Upper lobe of right lung (tissue), 1 donor: ENCODE measurements at places on chromosomes 1 and 21. TPM values are rescaled to one million over a fixed set of nuclear protein-coding genes. Genes with fewer than 3 reads are reported as not detected.

- H3K27me3 ChIP-seq = no peaks in the 10 kb centered on the region
- no peak overlapping the region for H3K4me3 ChIP-seq
- no peaks in the 10 kb centered on the region for H3K36me3 ChIP-seq
- no peaks in the 10 kb centered on the region for H3K4me1 ChIP-seq
These were observed 111.8 kb upstream of the USP25 start for GRCh38 chr21:15617964-15618363.

DNA sequence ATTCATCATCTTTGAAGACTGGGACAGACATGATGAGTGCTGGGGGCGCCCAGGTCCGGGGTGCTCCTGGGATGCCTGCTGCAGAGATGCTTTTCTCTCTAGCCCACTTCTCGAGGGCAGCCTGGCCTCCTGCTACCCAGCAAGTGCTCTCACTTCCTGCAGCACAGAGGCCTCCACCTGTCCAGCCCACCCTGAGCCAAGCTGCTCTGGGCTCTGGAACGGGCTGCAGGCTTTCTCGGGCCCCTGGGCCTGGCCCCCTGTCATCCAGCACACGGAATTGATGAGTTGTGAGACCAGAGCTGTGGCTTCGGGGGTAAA, 469.5 kb upstream of the VAMP3 start:
- no peaks in the 10 kb centered on the region for H3K4me1 ChIP-seq
- no peak overlapping the region for H3K27ac ChIP-seq
- no peaks in the 10 kb centered on the region for H3K36me3 ChIP-seq
- DNase-seq = no peak

- DNase-seq = no peak
- H3K27ac ChIP-seq = no peak overlapping the region
- no peaks in the 10 kb centered on the region for H3K27me3 ChIP-seq
- no peaks in the 10 kb centered on the region for H3K36me3 ChIP-seq
- no peak overlapping the region for H3K4me3 ChIP-seq
These were observed 330.4 kb downstream of the AJAP1 start for GRCh38 chr1:4984841-4985240.

DNA sequence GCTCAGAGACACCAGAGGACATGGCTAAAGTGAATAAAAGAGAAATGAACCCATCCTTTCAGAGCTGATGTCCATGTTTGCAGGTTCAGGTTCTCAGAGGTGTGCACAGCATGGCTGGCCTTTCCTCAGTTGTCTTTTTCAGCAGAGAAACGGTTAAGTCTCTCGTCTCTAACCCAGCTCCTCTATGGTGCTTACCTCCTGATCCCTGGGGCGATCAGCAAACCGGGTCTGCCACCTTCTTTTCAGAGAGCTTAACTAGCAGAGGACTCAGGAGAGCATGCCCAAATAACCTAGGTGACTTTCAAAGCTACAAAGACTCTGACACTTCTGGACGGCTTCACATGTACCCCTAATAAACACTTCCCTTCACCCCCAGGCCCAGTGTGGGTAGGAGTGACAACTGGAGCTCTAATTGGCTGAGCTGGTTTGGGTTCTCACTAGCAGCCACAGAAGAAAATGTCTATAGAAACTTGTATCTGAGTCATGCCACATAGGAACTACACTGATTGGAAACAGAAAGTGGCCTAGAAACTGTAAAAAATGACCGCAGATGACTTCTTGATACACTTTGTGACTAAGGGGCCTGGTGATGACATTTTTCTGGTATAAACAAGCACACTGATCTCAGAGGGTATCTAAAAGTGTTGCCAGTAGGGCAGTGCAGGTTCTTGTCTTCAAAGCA, at the start of gene AIM2:
Gene AIM2 (minus strand): TSS at position 329 of the 682 bp plus-strand sequence. CDS start 3,267 bp downstream, outside the sequence.
- no peak for DNase-seq
- no peaks in the 10 kb centered on the region for H3K36me3 ChIP-seq
- peak within 1 kb of the TSS; percentile 21 for H3K4me3 ChIP-seq
- no peaks in the 10 kb centered on the region for H3K27me3 ChIP-seq
- peak within 1 kb of the TSS; percentile 72 for H3K27ac ChIP-seq
- H3K4me1 ChIP-seq = no peaks in the 10 kb centered on the region

GRCh38 chr1:17264470-17264869, 15.6 kb downstream of the PADI3 start:
- H3K36me3 ChIP-seq = no peaks in the 10 kb centered on the region
- DNase-seq = no peak
- H3K27ac ChIP-seq = no peak overlapping the region
- no peak overlapping the region for H3K4me3 ChIP-seq
- peaks cover under 1% of the 10 kb centered on the region for H3K27me3 ChIP-seq

DNA sequence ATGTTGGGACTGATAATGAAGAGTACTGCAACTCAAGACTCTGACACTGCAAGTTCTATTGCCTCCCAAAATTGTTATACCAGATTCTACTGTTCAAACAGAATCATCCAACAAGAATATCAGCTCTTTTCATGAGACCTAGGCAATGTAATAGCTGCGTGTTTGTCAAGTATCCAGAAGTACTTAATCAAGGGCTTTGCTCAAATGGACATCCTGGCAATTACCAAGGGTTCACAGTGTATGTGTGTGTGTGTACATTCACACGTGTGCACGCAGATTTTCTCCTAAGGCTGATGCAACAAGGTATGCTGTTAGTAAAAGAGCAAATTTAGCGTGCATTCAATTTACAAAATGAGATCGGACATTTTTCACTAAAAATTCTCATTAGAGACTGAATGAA, 174.6 kb downstream of the GABPA start:
- H3K4me3 ChIP-seq = no peak overlapping the region
- no peaks in the 10 kb centered on the region for H3K27me3 ChIP-seq
- peaks cover 7% of the 10 kb centered on the region for H3K4me1 ChIP-seq
- no peak overlapping the region for H3K27ac ChIP-seq
- no peaks in the 10 kb centered on the region for H3K36me3 ChIP-seq

DNA sequence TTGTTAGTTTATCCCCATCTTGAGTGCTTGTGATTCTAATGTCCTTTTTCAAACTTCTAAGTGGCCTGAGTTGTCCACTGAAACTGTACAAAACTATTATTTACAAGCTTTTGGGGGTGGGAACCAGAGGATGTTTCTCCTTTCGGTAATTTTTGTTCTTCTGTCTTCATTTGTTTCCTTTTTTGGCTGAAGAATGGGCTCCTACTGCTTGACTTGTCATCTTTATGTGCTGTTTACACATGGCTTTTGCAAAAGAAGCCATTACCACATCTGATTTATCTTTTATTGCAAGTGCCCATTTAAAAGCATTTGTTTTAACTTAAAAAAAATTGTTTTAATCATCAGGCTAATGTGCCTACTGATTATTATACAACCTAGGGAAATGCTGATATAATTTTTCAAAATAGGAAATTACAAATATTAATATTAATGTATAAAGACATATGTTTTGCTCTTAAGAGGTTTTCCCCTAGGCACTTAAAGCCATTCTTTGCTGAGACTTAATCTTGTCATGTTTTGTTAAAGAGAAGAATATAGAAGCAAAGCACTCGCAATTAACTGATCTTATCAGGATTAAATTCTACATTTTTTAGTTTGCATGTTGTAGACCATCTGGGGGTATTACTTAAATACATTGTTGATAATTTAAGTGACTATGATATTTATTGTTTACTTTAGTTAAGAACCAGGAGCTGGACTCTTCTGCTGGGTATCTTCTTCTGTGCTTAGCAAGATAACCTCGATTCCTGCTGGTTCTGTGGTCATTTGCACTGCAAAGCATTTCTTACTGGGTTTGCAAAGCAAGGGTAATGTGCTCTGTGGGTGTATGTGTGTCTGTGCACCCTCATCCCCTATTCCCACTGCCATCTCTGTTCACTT, 40.1 kb downstream of the TMEM200B start:
- no peaks in the 10 kb centered on the region for H3K4me1 ChIP-seq
- no peaks in the 10 kb centered on the region for H3K36me3 ChIP-seq
- no peaks in the 10 kb centered on the region for H3K27me3 ChIP-seq
- no peak overlapping the region for H3K27ac ChIP-seq
- no peak for DNase-seq

DNA sequence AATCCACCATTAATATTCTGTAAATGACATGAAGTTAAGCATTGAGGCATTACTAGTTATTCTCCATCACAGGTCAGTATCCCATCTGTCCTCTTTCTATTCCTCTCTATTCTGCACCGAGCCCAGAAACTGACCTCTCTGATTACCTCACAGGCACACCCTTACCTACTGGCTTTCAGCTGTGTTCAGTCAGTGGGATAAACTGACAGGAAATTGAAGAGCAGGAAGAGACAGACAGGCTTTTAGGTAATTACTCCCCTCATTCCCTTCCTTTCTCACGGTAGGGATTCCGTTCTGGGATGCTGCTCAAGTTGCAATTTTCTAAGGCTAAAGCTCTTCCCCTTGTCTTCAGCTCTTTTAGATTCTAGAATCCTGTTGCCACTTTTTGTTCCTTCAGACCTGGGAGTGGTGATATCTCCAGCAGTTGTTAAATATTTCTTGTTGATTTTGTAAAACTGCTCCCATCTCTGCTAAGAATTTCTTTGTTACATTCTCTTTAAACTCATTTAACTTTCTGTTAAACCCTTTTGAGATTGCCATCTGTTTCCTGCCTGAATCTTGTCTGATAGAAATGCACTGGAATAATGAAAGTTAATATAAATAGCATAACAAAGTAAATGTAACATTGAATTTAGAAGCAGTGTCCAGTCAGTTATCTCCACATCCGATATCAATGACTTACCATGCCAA, 1063.4 kb downstream of the PLA2G4A start:
- no peak overlapping the region for H3K4me3 ChIP-seq
- H3K27me3 ChIP-seq = no peaks in the 10 kb centered on the region
- H3K36me3 ChIP-seq = no peaks in the 10 kb centered on the region
- H3K27ac ChIP-seq = no peak overlapping the region

DNA sequence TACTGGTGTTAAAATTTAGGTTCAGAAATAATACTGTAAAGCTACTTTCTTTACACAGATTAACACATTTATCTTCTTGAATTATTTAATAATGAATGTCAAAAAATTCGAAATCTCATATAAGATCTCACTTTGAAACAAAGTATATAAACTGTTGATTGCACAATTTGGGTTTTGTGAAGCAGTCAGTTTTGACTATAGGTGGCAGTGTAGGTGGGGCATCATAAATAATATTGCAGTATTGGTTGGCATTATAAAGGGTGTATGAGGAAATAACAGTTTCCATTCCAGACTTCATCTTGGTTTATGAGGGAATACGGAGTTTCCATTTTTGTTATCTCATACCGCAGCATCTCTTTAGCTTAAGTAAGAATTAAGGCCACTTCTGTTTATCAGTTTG, 49.9 kb downstream of the SUCO start:
- no peak overlapping the region for H3K4me3 ChIP-seq
- no peaks in the 10 kb centered on the region for H3K27me3 ChIP-seq
- no peak overlapping the region for H3K27ac ChIP-seq
- H3K4me1 ChIP-seq = no peaks in the 10 kb centered on the region
- DNase-seq = no peak
- peaks cover 19% of the 10 kb centered on the region for H3K36me3 ChIP-seq

- peak overlapping the region; percentile 76 for H3K27ac ChIP-seq
- H3K36me3 ChIP-seq = peaks cover 28% of the 10 kb centered on the region
- H3K4me1 ChIP-seq = peaks cover 41% of the 10 kb centered on the region
These were observed 14.7 kb downstream of the ZBTB7B start for GRCh38 chr1:155017041-155017945.

- no peak overlapping the region for H3K27ac ChIP-seq
- no peak overlapping the region for H3K4me3 ChIP-seq
- DNase-seq = no peak
- H3K4me1 ChIP-seq = no peaks in the 10 kb centered on the region
- H3K36me3 ChIP-seq = no peaks in the 10 kb centered on the region
These were observed 103.7 kb upstream of the GNG12 start for GRCh38 chr1:67937010-67937409.

- no peaks in the 10 kb centered on the region for H3K4me1 ChIP-seq
- H3K27me3 ChIP-seq = no peaks in the 10 kb centered on the region
- H3K27ac ChIP-seq = no peak overlapping the region
- H3K4me3 ChIP-seq = no peak overlapping the region
- no peak for DNase-seq
These were observed 83.5 kb upstream of the RRP15 start for GRCh38 chr1:218201601-218202000.

- H3K27ac ChIP-seq = no peak overlapping the region
- no peaks in the 10 kb centered on the region for H3K36me3 ChIP-seq
- no peak overlapping the region for H3K4me3 ChIP-seq
- no peaks in the 10 kb centered on the region for H3K4me1 ChIP-seq
- no peak for DNase-seq
- H3K27me3 ChIP-seq = no peaks in the 10 kb centered on the region
These were observed 10.2 kb upstream of the UBL4B start for GRCh38 chr1:110102081-110102480.

- no peaks in the 10 kb centered on the region for H3K27me3 ChIP-seq
- no peak for DNase-seq
- peaks cover 13% of the 10 kb centered on the region for H3K4me1 ChIP-seq
- H3K4me3 ChIP-seq = no peak overlapping the region
- no peak overlapping the region for H3K27ac ChIP-seq
- H3K36me3 ChIP-seq = no peaks in the 10 kb centered on the region
These were observed 2.0 kb upstream of the RABGAP1L start for GRCh38 chr1:174157157-174157806.

DNA sequence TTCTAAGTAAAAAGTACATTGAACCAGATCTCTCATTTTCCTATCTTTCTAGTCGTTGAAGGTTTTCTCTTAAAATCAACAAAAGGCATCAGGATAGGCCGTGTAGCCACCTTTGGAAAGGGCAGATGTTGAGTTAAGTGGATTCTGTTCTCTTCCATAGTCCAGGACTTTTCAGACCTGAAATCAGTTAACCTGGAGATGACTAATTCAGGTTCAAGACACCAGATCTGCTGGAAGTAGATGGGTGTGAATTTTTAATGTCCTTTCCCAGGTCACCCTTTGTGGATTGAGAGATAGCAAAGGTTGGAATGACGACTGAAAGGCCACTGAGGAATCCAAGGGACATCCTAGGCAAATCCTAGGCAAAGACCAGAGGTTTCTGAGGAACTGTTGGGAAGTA, 172.8 kb downstream of the DHRS3 start:
- H3K27me3 ChIP-seq = no peaks in the 10 kb centered on the region
- no peak overlapping the region for H3K4me3 ChIP-seq
- DNase-seq = no peak
- no peak overlapping the region for H3K27ac ChIP-seq

- H3K27ac ChIP-seq = no peak overlapping the region
- H3K4me3 ChIP-seq = no peak overlapping the region
- H3K4me1 ChIP-seq = no peaks in the 10 kb centered on the region
- DNase-seq = no peak
These were observed 11.2 kb upstream of the RPE65 start for GRCh38 chr1:68460935-68461334.

GRCh38 chr1:112457955-112458354, 50.8 kb upstream of the WNT2B start:
- no peak for DNase-seq
- H3K36me3 ChIP-seq = peaks cover 39% of the 10 kb centered on the region
- H3K27ac ChIP-seq = no peak overlapping the region
- peaks cover 25% of the 10 kb centered on the region for H3K4me1 ChIP-seq
- H3K4me3 ChIP-seq = no peak overlapping the region
- no peaks in the 10 kb centered on the region for H3K27me3 ChIP-seq

Gene BARHL2
- not detected for total RNA-seq

Gene CORT
- not detected for total RNA-seq

Gene NCAM2
- 15.9 TPM for total RNA-seq

Gene HUNK
- total RNA-seq = 2.0 TPM

Gene RNASEL
- total RNA-seq = 12.8 TPM

Gene OR2AK2
- total RNA-seq = not detected

Gene TGFB2
- total RNA-seq = 19.8 TPM

Gene SEC16B
- 2.2 TPM for total RNA-seq

Gene MROH9
- not detected for total RNA-seq

Gene CRNN
- total RNA-seq = not detected

Gene KLHDC9
- 3.2 TPM for total RNA-seq

Gene ZBTB8B
- total RNA-seq = not detected
